ENCODE measurements at places on chromosomes 7 and 10. TPM values are rescaled to one million over a fixed set of nuclear protein-coding genes. Genes with fewer than 3 reads are reported as not detected.

Gene NSUN6
- total RNA-seq, result 5.7 TPM

Gene TUBB8
- not detected for total RNA-seq

Gene PYROXD2
- 22.9 TPM for total RNA-seq

Gene SH2B2
- 3.1 TPM for total RNA-seq

Gene ASB10
- total RNA-seq, result not detected

Gene MKI67
- 7.4 TPM for total RNA-seq

Gene PDK4
- 3.6 TPM for total RNA-seq

Gene PRDX3
- total RNA-seq, result 187 TPM

Gene NOS3
- total RNA-seq, result 0.33 TPM

Gene ADIRF
- 116 TPM for total RNA-seq

Gene RBP4
- total RNA-seq, result 0.59 TPM
